ENCODE measurements at places on chromosomes 16 and 17. TPM values are rescaled to one million over a fixed set of nuclear protein-coding genes. Genes with fewer than 3 reads are reported as not detected.
A peak's percentile ranks its signal among the peaks of the same experiment; 100 is the strongest.

DNA sequence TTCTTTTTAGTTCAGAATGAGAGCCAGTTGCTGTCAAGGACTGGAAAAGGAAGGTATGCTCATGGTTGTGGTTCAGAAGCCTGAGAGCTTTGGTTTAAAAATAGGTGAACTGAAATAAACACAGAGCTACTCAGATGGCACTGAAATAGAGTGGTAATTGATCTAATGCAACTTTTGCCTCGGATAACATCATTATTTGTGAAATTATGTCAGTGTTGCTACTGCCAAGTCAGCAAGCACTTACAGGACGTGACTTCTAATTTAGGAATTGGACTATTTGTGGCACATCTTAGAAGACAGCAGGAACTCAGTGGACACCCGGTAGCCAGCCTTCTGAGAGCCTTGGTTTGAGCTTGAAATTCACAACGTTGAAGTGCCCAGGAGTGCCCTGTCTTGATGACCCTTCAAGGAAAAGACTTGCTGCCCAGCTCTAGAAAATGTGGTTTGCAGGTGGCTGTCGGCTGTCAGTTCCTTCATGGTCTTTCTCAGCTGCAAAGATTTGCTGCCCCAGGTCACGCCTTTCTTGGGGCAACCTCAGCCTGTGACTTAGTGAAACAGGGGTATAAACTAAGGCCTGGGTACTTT, 42.0 kb upstream of the XYLT1 start:
- DNase-seq = no peak

Gene CHRNE
- 0.50 TPM for total RNA-seq

GRCh38 chr16:2196162-2196980, at the start of gene CASKIN1:
Gene CASKIN1, minus strand, starts transcription at chr16:2196605. Its CDS starts 173 bp downstream, at chr16:2196432.
- DNase-seq = no peak

DNA sequence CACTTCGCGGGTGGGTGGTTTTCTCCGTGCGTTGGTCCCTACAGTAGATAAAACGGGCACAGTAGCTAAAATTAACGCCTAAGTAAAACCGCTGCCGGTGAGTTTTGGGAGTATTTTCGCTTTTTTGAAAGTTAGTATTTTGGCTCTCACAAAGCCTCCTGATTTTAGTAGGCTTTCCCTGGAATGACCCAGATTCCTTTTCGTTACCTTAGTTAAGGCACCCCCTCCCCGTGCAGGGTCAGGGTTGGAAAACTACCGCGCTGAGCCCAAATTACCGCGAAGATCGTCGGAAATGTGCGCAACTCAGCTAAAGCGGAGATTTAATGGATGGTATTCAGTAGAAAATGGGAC, 28.3 kb upstream of the ST6GALNAC1 start:
- DNase-seq = no peak

Gene P3H4
- total RNA-seq = 7.0 TPM

GRCh38 chr17:29847527-29848400, 82.3 kb downstream of the SSH2 start:
- no peak for DNase-seq

- DNase-seq = no peak
Measured at GRCh38 chr16:4461250-4462085, 13.0 kb downstream of the NMRAL1 start.

DNA sequence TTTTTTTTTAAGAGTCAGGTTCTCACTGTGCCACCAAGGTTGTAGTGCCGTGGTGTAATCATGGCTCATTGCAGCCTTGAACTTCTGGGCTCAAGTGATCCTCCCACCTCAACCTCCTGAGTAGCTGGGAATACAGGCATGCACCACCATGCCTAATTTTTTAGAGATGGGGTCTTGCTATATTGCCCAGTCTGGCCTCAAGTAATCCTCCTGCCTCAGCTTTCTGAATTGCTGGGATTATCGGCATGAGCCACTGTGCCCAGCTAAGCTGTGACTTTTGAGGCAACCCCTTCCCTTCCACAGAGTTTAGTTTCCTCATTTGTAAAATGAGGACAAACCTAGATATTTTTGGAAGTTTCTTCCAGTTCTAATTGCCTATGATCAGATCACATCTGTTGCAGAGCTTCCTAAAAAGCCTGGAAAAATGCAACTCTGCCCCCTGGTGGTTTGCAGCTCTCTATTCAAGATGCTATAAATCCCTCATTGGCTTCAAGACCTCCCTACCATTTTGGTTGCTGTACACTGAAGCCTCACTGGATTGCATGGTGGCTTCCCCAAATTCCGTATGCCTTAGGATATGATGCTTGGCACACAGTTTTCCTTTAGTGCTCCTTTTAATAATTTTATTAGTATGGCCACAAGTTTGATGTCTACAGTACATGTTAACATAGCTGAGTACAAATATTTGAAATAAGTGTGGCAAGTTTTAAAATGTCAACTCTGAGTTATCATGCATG, 19.3 kb downstream of the GDE1 start:
- DNase-seq = peak; percentile 63

- no peak for DNase-seq
Measured at GRCh38 chr17:34154961-34155730, 99.9 kb upstream of the CCL2 start.

DNA sequence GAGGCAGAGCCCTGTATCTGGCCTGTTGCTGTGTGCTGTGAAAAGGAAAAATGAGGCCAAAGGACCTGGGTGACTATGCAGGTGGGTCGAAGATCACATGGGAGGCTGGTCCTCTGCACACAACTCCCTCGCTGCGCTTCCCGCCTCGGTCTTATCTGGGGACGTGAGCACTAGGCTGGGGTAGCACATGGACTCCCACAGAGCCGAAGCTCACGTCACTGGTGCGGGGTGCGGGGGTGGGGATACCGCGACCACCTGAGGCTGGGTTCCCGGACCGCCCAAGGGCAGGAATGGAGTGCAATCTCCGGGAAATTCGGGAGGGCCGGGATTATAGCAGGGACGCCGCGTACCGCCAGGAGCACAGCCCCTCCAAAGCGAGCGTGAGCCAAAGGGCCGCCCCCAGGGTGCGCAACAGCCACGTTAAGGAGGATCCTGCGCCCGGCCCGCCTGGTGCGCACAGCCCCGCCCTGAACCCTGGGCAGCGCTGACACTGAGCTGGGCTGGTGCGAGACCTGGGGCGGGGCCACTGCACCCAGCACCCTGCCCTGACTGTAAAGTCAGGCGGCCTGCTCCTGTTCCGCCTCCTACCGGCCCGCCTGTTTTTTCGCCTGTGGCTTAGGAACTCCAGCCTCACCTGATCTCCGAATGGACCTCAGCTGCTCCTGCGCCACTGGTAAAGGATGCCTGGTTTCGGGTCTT, 4.8 kb downstream of the MT1A start:
- DNase-seq = peak; percentile 82

Gene KRT17
- not detected for total RNA-seq

Gene RBFOX1
- 79.4 TPM for total RNA-seq

DNA sequence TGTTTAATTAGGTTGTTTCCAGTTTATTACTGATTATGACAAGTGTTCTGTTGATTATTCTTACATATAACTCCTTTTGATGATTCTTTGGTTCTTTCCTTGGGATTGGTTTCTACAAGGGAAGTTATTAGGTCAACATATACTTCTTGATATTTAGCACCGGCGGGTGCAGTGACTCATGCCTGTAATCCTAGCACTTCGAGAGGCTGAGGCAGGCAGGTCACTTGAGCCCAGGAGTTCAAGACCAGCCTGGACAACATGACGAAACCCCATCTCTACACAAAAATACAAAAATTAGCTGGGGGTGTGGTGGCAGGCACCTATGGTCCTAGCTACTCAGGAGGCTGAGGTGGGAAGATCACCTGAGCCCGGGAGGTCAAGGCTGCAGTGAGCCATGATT, 120.2 kb upstream of the HAS3 start:
- no peak for DNase-seq

GRCh38 chr17:16446338-16446983, 31.1 kb downstream of the TRPV2 start:
- no peak for DNase-seq

DNA sequence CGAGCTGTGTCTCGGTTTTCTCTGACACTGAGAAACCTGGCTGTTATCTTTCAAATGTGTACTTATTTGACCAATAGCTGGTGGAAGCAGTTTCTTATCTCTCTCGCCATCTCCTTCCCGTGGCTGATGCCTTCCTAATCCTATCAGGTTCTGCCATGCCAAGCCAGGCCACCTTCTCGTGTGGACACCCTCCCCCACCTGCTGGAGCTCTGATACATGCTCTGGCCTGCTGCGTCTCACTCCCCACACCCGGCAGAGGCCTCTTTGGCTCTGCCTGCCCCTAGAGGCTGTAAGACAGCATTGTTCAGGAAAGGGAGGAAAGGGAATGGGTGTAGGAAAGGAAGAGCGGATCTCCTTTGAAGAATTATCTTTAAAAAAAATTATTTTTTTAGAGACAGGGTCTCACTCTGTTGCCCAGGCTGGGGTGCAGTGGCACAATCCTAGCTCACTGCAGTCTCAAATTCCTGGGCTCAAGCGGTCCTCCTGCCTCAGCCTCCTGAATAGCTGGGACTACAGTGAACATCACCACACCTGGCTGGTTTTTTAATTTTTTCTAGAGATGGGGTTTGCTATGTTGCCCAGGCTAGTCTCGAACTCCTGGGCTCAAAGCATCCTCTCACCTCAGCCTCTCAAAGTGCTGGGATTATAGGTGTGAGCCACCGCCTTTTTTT, 7.5 kb upstream of the ARMC5 start:
- peak; percentile 62 for DNase-seq

DNA sequence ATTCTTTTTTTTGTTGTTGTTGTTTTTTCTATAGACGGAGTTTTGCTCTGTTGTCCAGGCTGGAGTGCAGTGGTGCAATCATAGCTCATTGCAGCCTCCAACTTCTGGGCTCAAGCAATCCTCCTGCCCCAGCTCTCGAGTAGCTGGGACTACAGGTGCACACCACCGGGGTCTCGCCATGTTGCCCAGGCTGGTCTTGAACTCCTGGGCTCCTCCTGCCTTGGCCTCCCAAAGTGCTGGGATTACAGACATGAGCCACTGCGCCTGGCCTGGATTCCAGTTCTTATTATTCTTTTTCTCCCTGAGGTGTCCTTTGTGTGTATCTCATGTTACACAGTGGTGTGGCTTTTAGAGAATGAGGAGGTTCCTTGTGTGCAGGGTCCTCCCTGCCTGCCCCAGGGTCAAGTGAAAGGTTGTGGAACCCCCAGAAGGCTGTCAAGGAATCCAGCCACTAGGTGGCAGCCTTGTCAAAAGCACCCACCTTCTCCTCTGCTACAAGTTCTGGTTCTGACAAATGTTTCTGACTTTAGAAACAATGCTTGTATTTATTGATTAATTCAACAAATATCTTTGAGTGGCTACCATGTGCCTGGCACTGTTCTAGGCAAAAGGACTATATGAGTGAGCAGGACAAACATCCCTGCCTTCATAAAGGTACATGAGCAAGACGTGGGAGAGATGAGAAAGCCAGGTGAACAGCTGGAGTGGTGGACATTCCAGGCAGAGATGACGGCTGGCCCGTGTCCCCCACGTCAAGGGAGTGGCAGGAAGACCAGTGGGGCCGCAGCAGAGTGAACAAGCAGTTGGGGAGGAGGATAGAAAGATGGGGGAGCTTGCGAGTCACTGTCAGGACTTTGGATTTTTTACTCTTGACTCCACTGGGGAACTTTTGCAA, 112.4 kb downstream of the SPECC1 start:
- DNase-seq = peak; percentile 67

- DNase-seq = no peak
Measured at GRCh38 chr17:79186406-79186805, 111.8 kb downstream of the ENGASE start.

Gene MYH2
- total RNA-seq = 0.10 TPM

Gene NLRC5
- total RNA-seq = 9.8 TPM

DNA sequence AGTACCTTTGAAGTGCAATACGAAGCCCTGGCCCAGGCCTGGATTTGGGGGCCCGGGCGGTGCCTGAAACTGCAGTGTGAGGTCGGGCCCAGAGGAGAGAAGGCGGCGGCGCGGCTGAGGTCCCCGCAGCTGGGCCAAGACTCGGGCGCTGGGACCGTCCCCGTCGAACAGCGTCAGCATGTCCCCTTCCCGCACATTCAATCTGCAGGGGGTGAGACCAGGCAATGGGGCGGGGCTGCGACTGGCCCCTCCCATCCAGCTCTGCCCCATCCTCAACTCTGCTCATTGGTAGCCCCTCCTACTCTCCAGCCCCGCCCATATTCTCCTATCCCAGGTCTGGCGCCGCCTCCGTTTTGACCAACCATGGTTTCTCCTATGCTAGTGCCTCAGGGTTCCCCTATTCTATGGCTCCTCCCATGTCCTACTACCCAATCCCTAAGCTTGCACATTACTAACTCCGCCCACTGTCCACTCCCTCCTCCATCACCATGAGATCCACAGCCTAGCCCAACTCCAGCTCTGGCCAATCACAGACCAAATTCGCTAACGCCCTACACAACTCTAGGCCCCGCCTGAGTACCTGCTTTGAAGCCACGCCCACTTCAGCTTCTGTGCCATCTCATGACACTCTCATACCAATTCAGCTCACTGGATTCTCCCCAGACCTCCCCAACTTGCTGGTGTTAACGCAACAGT, 14.4 kb upstream of the CDIPT start:
- DNase-seq = peak; percentile 38

Gene CDT1
- total RNA-seq = 0.97 TPM

- no peak for DNase-seq
Measured at GRCh38 chr16:88566158-88566557, 4.0 kb upstream of the ZC3H18 start.

- no peak for DNase-seq
Measured at GRCh38 chr17:50649042-50649908, 14.6 kb downstream of the ABCC3 start.

GRCh38 chr17:47099451-47099986, 89.6 kb downstream of the CDC27 start:
- no peak for DNase-seq

Gene KRTAP3-1
- total RNA-seq = not detected

GRCh38 chr17:59753522-59754467, 46.3 kb downstream of the VMP1 start:
- no peak for DNase-seq

Gene TNFRSF12A
- 17.7 TPM for total RNA-seq

GRCh38 chr17:18093616-18094408, 6.1 kb downstream of the DRG2 start:
- DNase-seq = peak; percentile 78

DNA sequence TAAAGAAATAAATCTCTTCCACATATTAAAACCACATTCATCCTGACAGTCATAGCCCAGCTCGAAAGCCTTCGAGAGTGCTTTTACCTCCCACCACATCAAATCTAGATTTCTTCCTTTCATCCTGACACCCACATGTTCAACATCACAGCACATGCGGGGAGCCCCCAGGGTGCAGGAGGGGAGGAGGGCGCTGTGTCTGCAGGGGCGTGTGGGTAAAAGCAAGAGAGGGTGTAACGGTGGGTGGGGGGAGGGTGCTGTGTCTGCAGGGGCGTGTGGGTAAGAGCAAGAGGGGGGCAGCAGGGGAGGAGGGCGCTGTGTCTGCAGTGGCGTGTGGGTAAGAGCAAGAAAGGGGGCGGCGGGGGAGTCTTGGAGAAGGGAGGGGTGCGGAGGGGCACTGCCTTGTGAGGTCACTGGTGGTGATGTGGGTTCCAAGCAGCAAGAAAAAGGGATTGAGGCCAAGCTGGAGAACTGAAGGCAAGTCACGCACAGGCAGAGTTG, 34.7 kb downstream of the ADCY9 start:
- no peak for DNase-seq

Gene GJD3
- 1.2 TPM for total RNA-seq

DNA sequence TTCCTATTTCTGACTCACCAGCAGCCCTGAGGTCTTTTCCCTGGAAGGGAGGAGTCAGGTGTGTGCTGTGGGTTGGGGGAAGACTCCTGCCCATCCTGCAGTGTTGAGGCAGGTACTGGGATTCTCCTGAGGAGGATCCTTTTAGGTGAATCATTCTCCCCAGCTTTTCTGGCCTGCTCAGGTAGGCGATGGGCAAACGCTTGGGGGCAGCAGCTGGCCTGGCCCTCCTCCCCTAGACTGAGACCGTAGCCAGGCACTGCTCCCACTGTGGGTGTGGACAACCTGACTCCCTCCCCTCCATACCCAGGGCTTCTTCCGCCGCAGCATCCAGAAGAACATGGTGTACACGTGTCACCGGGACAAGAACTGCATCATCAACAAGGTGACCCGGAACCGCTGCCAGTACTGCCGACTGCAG, 15.1 kb downstream of the GJD3 start:
- DNase-seq = peak; percentile 66

All from left ventricle myocardium superior (tissue), 1 donor.